ENCODE measurements at places on chromosomes 2 and 18. TPM values are rescaled to one million over a fixed set of nuclear protein-coding genes. Genes with fewer than 3 reads are reported as not detected.

The C2orf15 gene
- not detected for total RNA-seq

The FEV gene
- total RNA-seq: not detected

The CARF gene
- total RNA-seq: 14.2 TPM

The CHRNG gene
- not detected for total RNA-seq

DNA sequence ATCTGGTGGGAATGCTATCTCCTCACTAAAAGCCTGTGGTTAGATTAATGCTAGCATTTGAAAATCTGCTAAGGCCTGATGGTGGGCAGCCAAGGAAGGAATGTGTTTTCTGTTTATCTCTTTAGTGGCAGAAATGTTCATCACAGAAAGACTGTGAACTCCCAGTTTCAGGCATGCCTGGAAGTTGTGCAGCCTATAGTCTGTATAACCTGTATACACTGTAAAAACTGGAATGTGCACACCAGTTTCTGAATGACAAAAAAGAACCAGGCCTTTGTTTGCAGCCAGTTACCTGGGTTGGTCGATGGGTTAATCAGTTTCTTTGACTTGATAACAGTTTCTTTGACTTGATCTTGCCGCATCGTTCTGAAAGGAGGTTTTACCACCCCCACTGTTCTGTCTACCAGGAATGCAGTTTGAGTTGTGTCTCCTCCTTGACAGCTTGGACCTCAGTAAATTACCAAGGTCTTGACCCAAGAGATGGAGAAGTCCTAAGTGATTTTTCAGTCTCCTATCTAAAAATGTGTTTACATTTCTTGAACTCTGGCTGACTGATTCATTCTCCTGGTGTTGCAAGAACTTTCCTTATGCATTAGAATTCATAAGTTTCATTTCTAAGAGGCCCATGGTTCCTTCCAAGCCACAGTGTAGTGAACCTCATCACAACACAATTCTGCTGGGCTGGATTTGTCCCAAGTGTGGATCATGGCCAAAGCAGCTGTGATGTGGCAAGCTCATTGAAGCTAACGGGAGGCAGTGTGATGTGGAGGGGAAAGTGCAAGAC is 62.2 kb downstream of the KIAA2012 start:
- peak; percentile 100 for DNase-seq

DNA sequence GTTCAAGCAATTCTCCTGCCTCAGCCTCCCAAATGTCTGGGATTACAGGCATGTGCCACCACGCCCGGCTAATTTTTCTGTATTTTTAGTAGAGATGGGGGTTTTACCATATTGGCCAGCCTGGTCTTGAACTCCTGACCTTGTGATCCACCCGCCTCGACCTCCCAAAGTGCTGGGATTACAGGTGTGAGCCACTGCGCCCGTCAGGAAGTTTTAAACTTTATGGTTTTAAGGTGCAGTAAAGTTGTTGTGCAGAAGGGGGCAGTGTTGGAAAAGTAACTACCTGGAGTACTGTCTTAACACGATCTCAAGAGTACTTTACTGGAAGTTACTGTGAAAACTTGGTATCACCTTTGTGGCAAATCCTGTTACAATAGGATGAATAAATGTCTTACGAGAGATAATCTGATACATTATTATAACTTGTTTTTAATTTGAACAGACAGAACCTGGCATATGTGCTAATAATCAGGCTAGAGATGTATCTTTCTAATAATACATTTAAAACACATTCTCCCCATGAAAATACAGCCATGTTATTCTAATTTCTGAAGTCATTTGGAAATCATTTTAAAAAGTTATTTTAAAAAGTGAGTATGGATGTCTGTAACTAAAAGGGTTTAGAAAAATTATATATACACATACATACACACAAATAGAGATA is 10.8 kb downstream of the SPDYA start:
- peak; percentile 71 for DNase-seq

DNA sequence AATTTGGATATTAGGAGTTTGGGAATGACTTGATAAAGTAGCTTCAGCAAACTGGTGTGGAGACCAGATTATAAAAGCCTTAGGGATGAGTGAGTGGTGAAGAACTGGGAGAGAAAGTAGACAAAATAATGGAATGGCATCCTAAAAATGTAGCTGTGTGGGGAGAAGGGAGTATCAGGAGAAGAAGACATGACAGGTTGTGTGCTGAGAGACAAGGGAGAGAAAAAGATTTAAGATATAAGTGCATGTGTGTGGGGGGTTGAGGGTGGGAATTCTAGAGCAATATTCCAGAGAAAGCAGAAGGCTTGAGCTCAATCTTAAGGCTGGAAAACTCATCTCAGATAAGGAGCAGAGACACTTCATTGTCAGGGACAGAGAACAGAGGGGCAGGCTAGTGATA is 159.5 kb downstream of the HNMT start:
- no peak for DNase-seq

- DNase-seq: no peak
Observed at GRCh38 chr2:231672617-231673347, 35.5 kb upstream of the PTMA start.

GRCh38 chr2:203661279-203661908 is 45.0 kb upstream of the CD28 start:
- no peak for DNase-seq
